A172 (cell line): ENCODE measurements at places on chromosomes 7 and 10. TPM values are rescaled to one million over a fixed set of nuclear protein-coding genes. Genes with fewer than 3 reads are reported as not detected.

- DNase-seq, result no peak
These were observed 14.9 kb upstream of the SP4 start for GRCh38 chr7:21412957-21413356.

GRCh38 chr10:97550336-97551149 is 22.0 kb upstream of the ANKRD2 start:
- no peak for DNase-seq

DNA sequence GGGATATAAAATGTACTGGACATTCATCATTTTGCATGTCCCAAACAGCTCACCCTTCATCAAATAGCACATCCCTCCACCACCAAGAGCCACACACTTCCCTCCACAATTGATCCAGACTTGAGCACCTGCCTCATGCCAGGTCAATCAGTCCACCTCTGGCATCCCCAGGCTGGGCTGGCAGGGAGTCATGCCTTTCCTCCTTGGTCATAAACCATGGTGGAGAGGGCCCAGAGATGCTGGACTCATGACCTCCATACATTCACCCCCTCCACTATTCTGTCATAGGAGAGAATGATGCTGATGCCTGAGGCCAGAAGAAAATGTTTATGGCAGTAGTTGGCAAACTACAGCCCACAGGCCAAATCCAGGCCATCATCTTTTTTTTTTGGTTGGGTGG is 16.1 kb upstream of the GDF10 start:
- no peak for DNase-seq

- no peak for DNase-seq
These were observed 799 bp downstream of the KCNK18 start for GRCh38 chr10:117198088-117198487.

FKBP9 gene
- 230 and 277 TPM in 2 replicates for total RNA-seq

NANOS1 gene
- 1.3 TPM in 2 replicates for total RNA-seq

HOXA7 gene
- total RNA-seq, result not detected in 2 replicates
